ENCODE measurements at places on chromosomes 1 and 21. TPM values are rescaled to one million over a fixed set of nuclear protein-coding genes. Genes with fewer than 3 reads are reported as not detected.

DNA sequence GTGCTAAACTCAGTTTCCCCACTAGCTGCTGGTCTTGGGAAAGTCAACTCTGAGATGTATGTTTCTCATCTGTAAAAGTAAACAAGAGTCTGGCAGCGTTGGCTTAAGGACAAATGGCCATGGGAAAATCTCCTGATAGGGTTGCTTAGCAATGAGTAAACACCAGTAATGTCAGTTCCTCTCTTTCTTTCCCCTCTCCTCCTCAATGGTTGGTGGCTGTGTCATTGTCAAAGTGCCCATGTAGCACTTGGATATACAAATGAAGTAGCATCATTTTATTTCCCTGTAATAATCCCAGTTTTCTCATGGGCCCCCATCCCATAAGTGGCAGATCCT is 2.2 kb upstream of the FYB2 start:
- DNase-seq, result no peak
- H3K27me3 ChIP-seq, result no peaks in the 10 kb centered on the region
- H3K36me3 ChIP-seq, result no peaks in the 10 kb centered on the region
- no peak overlapping the region for H3K27ac ChIP-seq
- H3K4me1 ChIP-seq, result no peaks in the 10 kb centered on the region

DNA sequence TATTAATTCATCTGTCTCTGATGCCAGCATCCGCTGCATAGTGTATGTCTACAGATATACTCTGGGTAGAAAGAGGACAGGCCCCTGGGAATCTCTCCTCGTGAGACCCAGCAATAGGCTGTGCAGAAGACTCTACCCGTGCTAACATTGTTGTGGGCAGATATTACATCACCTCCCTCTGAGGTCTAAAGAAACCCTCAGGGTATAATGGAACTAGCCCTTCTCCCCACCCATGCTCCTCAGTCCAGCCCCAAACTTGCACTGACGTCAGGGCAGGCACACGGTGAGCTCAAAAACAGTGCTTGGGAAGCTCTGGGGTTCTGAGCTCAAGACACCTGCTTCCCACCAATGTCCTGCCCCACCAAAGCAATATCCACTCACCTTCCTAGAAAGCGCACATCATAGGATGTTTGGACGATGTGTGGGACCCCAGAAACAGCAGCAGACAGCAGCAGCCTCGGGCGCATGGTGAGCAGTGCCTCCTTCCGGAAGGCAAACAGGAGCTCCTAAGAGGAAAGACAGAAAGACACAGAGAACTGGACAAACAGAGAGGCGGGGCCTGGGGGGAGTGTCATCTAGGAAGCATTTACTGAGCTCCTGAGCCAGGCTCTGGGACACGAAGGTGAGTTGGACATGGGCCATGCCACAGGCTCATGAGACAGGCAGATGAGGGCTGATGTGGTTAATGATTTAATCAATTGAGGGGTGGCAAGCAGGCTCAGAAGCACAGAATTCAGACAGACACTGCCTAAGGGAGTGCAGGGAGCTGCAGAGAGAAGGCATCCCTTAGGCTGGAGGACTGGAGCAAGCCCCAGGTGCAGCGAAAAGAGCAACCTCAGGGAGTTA is 4.8 kb downstream of the OVGP1 start:
- no peak for DNase-seq
- H3K4me3 ChIP-seq, result no peak overlapping the region
- peaks cover 7% of the 10 kb centered on the region for H3K4me1 ChIP-seq

GRCh38 chr1:55877437-55878232 is 662.5 kb upstream of the USP24 start:
- H3K27ac ChIP-seq, result no peak overlapping the region
- H3K4me1 ChIP-seq, result peaks cover under 1% of the 10 kb centered on the region
- no peak for DNase-seq
- H3K36me3 ChIP-seq, result no peaks in the 10 kb centered on the region
- no peak overlapping the region for H3K4me3 ChIP-seq

DNA sequence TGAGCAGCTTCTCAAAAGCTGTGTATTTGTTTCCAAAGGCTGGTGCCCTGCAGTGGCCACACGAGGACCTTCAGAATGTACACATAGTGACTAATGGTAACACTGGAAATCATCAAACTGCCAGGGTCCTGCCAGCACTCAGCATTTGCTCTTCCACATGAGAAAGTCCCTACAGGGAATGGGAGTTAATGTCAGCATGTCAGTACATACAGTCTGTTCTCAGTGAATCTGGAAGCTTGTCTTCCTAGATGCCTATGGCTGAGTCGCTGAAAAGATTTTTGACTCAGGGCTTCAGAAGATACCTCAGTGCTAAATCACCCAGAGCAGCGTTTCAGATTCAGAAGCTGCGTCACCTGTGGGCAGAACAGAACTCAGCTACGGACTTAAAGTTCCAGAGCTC is 108.2 kb downstream of the CDC7 start:
- H3K4me1 ChIP-seq, result peaks cover 11% of the 10 kb centered on the region
- DNase-seq, result no peak
- no peak overlapping the region for H3K27ac ChIP-seq
- no peaks in the 10 kb centered on the region for H3K36me3 ChIP-seq

DNA sequence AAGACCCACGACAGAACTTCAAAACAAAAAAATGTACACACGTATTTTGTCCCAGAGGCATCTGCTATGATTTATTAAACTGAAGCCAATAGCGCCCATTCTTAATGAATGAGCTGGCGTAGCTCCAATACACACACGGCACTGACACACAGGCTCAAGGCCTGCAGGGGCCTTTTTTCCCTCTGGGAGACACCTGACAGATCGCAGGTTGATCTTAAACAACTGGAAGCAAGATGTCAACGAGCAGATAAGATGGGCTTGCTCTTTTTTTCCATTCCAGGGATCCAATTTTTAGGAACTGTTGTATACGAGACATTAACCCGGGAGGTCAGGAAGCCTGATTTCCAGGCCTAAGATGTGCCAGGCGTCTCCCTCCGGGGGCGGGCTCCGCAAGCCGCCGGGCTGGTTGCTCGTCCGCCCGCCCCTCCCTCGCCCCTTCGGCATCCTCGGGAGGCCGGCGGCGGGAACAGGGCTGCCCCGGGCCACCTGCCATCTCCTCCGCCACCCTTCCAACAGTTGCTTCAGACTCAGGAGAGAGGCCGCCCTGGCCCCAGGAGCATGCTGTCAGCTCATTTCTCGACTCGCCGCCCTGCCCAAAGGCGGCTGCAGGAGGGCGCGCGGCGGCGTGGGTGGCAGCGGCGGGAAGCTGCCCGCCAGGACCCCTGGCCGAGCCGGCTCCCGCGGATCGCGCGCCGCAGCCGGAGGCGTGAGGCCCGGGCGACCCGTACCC is 735 bp downstream of the TTC13 start:
- peak overlapping the region; percentile 50 for H3K4me3 ChIP-seq
- H3K4me1 ChIP-seq, result peaks cover 1% of the 10 kb centered on the region
- DNase-seq, result peak; percentile 48
- H3K27ac ChIP-seq, result no peak overlapping the region

DNA sequence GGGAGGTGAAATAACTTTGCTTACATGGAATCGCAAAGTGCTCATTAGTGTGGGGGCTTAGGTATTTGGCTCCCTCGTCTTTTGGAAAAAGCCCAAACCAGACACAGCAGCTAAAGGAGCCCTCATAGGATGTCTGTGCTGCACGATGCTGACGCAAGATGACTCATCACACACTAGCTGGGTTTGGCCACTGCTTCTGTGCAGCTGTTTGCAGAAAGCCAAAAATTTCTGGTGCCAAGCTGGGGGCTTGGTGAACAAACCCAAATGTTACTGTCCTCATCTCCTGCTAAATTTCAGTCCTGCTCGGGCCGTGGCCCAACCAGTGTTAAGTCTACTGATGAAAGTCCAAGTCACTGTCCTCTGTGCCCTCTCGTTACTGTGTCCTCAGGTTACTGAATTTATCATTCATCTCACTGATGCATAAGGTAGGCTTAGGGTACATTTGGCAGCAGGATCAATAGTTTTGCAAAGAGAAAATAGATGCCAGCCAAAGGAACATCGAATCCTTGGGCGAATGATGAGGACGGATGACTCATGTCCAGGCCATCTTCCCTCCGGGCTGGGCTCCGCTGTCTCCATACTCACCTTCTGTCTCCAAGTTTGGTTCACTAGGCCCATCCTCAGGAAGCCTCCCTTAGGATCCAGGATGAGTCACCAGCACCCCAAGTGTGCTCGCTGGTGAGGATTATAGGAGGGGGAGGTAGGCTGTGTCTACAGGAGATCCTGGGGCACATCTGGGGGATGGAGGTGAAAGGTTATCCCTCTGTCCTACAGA is 177.7 kb downstream of the ADSS2 start:
- no peaks in the 10 kb centered on the region for H3K36me3 ChIP-seq
- H3K4me3 ChIP-seq, result no peak overlapping the region
- H3K4me1 ChIP-seq, result peaks cover 2% of the 10 kb centered on the region
- peak; percentile 79 for DNase-seq
- peak overlapping the region; percentile 59 for H3K27ac ChIP-seq

- H3K27ac ChIP-seq, result no peak overlapping the region
- H3K4me1 ChIP-seq, result peaks cover 1% of the 10 kb centered on the region
- no peak for DNase-seq
- H3K4me3 ChIP-seq, result no peak overlapping the region
- no peaks in the 10 kb centered on the region for H3K27me3 ChIP-seq
- H3K36me3 ChIP-seq, result no peaks in the 10 kb centered on the region
These were observed 1.6 kb upstream of the VAV3 start for GRCh38 chr1:107966550-107966949.

GRCh38 chr1:114330451-114330983 is 176.8 kb upstream of the SYT6 start:
- H3K36me3 ChIP-seq, result no peaks in the 10 kb centered on the region
- no peaks in the 10 kb centered on the region for H3K4me1 ChIP-seq
- no peak for DNase-seq
- H3K4me3 ChIP-seq, result no peak overlapping the region
- no peak overlapping the region for H3K27ac ChIP-seq
- no peaks in the 10 kb centered on the region for H3K27me3 ChIP-seq

GRCh38 chr1:168509875-168510791 is 33.7 kb downstream of the XCL2 start:
- no peaks in the 10 kb centered on the region for H3K36me3 ChIP-seq
- H3K4me1 ChIP-seq, result peaks cover 7% of the 10 kb centered on the region
- no peaks in the 10 kb centered on the region for H3K27me3 ChIP-seq
- H3K4me3 ChIP-seq, result no peak overlapping the region
- no peak overlapping the region for H3K27ac ChIP-seq
- DNase-seq, result no peak

DNA sequence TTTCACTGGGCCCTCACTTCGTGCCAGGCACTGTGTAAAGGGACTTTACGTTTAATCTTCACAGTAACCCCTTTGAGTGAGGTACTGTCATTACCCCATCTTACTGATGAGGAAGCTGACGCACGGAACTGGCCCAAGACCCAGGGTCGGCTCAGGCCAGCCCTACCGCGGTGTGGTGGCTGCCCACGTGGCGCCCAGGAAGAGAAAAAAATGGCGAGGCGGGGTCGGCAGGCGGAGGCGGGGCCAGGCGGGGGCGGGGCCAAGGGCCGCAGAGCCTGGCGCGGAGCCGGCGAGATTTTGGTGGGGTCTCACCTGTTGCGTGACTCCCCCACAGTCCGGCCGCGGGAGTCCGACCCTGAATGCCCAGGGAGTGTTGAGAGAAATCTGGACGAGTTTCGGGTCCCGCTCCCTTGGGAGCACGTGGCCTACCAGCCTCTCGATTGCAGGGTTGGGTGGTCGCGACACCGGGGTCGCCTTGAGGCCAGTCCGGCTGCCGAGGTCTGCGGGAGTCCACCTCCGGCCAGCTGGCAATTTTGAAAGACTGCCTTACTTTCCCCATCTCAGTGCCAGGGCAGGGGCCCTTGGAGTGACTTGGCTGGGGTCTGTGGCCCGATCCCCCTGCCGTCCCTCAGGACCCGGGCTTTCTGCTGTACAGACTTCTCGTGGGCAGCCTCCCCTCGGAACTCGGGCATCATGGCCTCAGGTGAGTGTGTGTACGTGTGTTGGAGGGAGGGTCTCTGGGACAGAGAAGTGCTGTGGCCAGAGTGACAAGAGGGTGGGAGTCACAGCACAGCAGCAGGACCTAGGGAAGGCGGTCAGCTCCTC is at the start of the genes AMPD2 and GNAT2:
TSS of gene AMPD2 (plus strand) at position 262 of the 825 bp plus-strand sequence. CDS start 1,339 bp downstream, outside the sequence.
TSS of gene GNAT2 (minus strand) at position 41 of the 825 bp plus-strand sequence. CDS start 6,746 bp downstream, outside the sequence.
- H3K36me3 ChIP-seq, result no peaks in the 10 kb centered on the region
- peaks cover 8% of the 10 kb centered on the region for H3K4me1 ChIP-seq
- peak; percentile 87 for DNase-seq
- no peaks in the 10 kb centered on the region for H3K27me3 ChIP-seq
- peak within 1 kb of the TSS; percentile 84 for H3K27ac ChIP-seq

DNA sequence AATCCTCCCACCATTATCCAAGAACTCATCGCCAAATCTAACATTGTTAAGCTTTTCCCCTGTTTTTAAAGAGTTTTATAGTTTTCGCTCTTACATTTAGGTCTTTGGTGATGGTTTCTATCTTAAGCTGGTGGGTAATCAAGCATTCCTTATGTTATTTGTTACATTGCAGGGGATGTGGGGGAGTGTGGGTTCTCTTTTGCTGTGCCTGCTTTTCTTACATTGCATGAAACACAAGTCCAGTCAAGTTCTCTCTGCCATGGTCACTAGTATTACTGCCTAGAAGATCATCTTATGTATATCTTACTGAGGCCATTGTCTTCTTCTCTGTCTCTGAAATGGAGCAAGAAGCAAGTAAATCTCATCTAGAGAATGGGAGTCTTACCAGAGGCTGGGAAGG is 27.3 kb upstream of the S100A7 start:
- DNase-seq, result no peak
- H3K4me1 ChIP-seq, result no peaks in the 10 kb centered on the region
- H3K36me3 ChIP-seq, result no peaks in the 10 kb centered on the region
- H3K27me3 ChIP-seq, result no peaks in the 10 kb centered on the region

- H3K27ac ChIP-seq, result no peak overlapping the region
- H3K4me1 ChIP-seq, result no peaks in the 10 kb centered on the region
- H3K4me3 ChIP-seq, result no peak overlapping the region
These were observed 239.8 kb downstream of the TRABD2B start for GRCh38 chr1:47757226-47757975.

DNA sequence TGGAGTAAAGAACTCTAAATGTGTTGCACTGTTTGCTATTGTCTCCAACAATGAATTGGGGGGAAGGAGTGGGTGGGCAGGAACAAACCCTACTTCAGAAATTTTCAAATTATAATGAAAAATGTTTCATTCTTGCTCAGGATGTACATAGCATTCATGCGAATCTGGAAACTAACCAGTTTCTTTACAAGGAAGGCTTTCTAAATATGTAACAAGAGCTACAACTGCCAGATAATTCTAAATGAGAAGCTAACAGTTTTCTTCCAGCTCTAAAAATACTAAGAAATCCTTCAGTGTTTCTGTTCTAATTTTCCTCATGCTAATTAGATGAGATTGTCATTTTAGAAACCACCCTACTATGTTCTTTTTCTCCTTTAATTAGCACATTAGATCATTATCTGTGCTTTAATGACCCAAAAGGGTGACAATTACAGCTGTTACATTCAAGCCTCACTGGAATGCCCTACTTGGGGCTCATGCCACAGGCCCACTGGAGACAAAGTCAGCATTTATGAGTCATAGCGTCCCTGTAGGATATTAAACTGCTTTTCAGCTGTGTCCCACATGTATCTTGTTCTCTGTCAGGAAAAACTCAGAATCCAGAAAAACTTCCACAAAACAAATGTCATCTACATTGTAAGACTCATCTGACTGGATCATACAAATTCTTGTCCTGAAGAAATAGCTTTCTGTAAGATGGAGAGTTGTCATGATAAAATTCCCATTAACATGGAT is 804.6 kb upstream of the CXADR start:
- no peaks in the 10 kb centered on the region for H3K27me3 ChIP-seq
- H3K27ac ChIP-seq, result no peak overlapping the region
- no peaks in the 10 kb centered on the region for H3K36me3 ChIP-seq
- no peaks in the 10 kb centered on the region for H3K4me1 ChIP-seq
- no peak for DNase-seq

SAMSN1 gene
- 1.4 TPM for total RNA-seq

RBM11 gene
- 5.5 TPM for total RNA-seq

DDX59 gene
- 25.6 TPM for total RNA-seq

FMO1 gene
- total RNA-seq, result 6.9 TPM

TRIM45 gene
- total RNA-seq, result 2.9 TPM

EXTL1 gene
- 4.5 TPM for total RNA-seq
